ENCODE measurements at places on chromosomes 3 and 15. TPM values are rescaled to one million over a fixed set of nuclear protein-coding genes. Genes with fewer than 3 reads are reported as not detected.

DNA sequence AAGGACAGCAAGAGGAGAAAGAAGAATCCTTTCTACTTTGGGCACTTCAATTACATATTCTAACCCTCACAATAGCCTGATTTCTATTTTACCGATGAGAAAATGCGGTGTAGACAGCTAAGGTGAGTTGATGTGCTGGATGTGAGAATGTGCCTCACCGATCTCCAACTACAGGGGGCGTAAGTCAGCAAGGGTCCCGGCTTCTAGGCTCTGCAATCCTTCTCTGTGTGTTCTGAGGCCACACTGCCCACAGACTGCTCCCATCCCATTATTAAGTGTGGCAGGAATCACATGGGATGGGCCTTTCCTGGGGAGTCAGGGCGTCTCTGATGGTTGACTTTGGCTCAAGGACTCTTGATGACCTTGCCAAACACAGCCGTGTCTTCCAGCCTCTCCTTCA lies 23.6 kb upstream of the RPL35A start:
- no peak overlapping the region for H3K4me3 ChIP-seq
- no peak overlapping the region for H3K27ac ChIP-seq
- no peak for DNase-seq
- H3K27me3 ChIP-seq, result no peaks in the 10 kb centered on the region

GRCh38 chr15:62099094-62099601 lies 32.4 kb downstream of the C2CD4A start:
- H3K4me1 ChIP-seq, result no peaks in the 10 kb centered on the region
- H3K27me3 ChIP-seq, result no peaks in the 10 kb centered on the region
- no peak overlapping the region for H3K4me3 ChIP-seq
- no peak for DNase-seq

Gene ALDH1A2
- total RNA-seq, result 49.4 TPM

- no peaks in the 10 kb centered on the region for H3K27me3 ChIP-seq
- no peak overlapping the region for H3K4me3 ChIP-seq
- H3K4me1 ChIP-seq, result no peaks in the 10 kb centered on the region
- DNase-seq, result no peak
- no peak overlapping the region for H3K27ac ChIP-seq
Observed at GRCh38 chr3:25038271-25038670, 389.8 kb upstream of the RARB start.

All from lower lobe of right lung (tissue), 2 donors.